Cardiac fibroblast (primary cell): ENCODE measurements at places on chromosomes 16 and 17.

GRCh38 chr16:53068423-53068833, 13.6 kb downstream of the CHD9 start:
- no peak for DNase-seq

DNA sequence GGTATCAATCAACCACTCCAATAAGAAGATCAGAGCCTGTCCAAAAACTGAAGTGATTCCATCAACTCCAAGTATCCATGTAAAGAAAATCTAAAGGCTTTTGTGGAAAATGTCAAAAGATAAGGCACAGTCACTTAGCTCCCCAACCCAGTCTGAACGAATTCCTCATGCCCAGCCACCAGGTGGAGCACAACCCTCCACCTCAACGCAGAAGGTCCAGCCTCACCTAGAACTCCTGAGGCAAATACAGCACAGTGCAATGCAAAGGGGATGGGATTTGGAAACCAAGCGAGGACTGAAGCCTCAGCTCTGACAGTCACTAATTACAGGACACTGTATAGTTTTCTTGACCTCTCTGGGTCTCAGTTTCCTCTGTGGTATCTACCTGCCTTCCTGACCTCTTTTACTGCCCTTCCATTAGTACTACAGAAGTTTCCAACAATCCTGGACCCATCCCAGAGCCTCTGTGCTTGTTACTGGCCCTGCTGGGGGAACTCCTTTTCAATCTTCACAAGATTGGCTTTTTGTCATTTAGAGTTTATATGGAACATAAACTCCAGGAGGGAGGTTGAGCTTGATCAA, 2.0 kb downstream of the NCBP3 start:
- peak; percentile 55 for DNase-seq

- no peak for DNase-seq
Measured at GRCh38 chr17:2889256-2889655, 93.0 kb downstream of the RAP1GAP2 start.

DNA sequence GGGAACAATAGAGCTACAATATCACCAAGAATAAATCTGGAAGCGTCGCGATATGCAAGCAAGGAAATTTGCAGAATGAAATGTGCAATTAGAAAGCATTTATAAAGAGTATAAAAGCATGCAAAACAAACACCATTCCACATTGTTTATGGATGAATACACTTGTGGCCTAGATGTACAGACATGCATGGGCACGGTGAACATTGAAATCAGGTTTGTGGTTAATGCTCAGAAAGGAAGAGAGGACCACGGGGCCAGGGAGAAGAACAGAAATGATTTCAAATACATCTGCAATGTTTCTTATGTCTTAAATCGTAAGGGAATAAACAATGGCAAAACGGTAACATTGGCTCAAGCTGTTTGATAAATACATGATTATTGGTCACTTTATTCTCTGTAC, 235.9 kb downstream of the FOXL1 start:
- DNase-seq, result no peak

GRCh38 chr16:73317321-73317857, 269.5 kb upstream of the ZFHX3 start:
- no peak for DNase-seq

DNA sequence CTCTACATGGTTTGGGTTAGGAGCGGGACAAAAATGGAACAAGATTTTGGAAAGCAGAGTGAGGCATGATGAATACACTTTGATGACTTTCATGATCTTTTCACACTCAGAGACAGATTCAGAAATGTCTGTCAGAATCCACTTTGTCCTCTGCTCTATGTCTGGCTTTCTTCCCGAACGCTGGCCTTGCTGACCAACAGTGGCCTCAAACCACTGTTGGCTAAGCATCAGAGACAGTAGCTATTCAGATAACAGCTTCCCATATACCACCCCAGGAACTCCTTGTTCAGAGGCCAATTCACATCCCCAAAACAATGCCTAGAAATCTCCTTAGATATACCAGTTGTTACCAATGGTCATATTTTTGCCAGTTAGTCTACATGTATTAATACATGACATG, 40.9 kb downstream of the FBXL20 start:
- no peak for DNase-seq

GRCh38 chr17:49968405-49969133, 421 bp upstream of the DLX4 start:
- DNase-seq, result peak; percentile 79

GRCh38 chr16:46711106-46712058, 21.9 kb downstream of the ORC6 start:
- DNase-seq, result no peak

- no peak for DNase-seq
Measured at GRCh38 chr16:15974057-15974456, 24.6 kb downstream of the ABCC1 start.

DNA sequence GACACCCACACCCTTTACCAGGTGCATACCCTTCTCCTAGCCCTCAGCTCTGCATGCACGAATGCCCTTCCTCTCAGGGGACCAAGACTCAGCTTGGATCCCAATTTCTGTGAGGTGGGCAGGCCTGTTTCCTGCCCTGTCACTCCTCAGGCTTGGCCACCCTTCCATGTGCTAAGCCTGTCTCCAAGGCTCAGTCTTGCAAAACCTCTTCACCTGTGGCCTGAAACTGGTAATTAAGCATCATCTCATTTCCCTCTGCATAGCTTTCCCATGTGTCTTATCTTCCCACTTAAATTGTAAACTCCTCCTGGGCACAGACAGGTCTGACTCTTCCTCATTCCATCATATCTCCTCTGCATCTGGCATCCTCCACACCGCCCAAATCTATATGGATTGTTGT, 31.0 kb upstream of the SMPD3 start:
- no peak for DNase-seq

DNA sequence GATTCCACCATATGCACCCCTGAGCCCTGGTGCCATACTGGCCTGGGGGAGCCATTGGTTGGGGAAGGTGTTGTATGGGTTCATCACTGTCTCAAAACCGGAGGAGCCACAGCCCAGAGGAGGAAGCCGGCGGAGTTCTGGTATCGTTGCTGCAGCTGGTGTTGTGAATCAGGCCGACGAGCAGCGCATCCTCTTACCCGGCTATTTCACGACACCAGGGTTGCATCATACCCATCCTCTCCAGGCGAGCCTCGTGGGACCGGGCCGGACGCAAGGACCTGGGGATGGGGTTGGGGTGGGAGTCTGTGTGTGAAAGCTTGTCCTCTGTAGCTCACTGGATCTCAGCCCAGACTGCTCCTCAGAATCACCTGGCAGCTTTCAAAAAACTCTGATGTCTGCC, 6.6 kb upstream of the SLC12A3 start:
- DNase-seq, result no peak

- no peak for DNase-seq
Measured at GRCh38 chr16:73076324-73076810, 28.4 kb upstream of the ZFHX3 start.

GRCh38 chr17:48023400-48024148, 14.0 kb downstream of the COPZ2 start:
- peak; percentile 75 for DNase-seq

DNA sequence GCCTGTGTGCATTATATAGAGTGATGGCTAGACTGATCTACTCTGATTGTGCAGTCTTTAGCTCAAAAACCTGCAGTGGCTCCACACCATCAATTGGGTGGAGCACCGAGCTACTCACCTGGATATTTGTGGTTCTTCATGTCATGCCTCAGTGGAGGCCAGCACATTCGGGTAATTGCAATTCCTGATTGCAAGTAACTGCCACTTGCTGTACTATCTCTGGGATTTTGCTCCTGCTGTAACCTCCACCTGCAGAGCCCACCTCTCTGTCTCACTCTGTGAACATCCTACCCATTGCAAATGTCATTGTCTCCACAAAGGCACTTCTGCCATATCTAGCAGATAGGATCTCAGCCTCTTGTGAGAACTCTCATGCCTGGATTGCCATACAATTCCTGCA, 1.7 kb upstream of the CCL1 start:
- DNase-seq, result no peak

- DNase-seq, result no peak
Measured at GRCh38 chr16:58269526-58269925, 25.3 kb downstream of the PRSS54 start.

DNA sequence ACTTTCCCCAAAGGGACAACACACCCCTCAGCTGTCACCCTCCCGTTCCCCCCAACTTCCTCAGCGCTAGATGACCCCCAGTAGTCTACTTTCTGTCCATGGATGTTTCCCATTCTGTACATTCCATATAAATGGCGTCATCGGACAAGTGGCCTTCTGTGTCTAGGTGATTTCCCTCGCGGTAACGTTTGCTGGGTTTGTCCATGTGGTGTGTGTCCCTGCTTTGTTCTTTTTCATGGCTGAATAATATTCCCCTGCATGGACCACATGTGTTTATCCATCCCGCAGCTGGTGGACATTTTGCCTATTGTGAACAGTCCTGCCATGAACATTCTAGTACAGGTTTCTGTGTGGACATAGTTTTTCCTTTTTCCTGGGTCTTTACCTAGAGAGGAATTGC, 7.3 kb upstream of the TEDC2 start:
- DNase-seq, result no peak

GRCh38 chr17:42422412-42422957, 571 bp downstream of the CAVIN1 start:
- peak; percentile 48 for DNase-seq

DNA sequence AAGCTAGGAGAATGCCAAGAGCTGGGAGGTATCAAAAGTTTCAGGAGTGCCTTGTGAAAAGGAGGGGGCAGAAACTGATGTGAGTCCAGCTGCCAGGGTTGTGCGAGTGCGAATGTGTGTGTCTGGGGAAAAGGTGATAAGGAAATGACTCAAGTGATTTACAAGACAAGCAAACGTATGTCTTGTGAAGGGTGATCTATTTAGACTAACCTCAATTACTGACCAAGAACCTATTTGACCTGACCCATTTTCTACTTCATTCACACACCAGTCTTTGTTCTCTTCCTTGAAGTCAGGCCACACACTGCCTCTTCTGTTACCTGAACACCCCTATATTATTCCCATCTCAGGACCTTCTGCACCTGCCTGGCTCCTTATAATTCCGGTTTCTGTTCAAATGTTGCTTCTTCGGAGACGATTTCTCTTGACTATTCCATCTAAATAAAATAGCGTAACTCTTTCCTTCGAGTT, 1.0 kb downstream of the GDE1 start:
- peak; percentile 26 for DNase-seq

DNA sequence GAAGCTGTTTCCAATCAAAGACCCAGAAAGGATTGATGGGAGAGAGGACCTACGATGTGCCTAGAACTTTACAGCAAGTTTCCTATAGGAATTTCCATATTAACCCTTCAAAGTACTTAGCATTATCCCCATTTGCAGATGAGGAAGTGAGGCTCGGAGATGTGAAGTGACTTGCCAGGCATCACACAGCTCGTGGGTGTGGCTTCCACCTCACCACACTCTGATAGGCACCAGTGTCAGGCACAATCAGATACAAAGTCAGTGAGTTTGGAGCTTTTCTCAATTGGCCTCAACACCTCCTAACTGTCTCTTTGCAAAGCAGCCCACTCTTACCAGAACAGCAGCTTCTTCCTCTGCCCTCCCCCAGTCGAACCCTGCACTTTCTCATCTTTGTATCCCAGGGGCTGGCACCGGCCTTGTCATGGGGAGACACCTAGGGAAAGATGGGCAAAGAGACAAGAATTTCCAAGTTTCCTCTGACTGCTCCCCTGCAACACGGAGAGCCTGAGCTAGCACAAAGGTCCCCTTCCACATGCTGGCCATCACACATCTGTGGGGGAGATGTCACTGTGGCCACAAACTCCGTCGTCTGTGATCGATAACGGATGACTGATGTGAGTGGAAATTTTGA, 37.4 kb upstream of the CCL1 start:
- DNase-seq, result no peak

GRCh38 chr16:11824362-11824761, 27.0 kb downstream of the RSL1D1 start:
- no peak for DNase-seq

DNA sequence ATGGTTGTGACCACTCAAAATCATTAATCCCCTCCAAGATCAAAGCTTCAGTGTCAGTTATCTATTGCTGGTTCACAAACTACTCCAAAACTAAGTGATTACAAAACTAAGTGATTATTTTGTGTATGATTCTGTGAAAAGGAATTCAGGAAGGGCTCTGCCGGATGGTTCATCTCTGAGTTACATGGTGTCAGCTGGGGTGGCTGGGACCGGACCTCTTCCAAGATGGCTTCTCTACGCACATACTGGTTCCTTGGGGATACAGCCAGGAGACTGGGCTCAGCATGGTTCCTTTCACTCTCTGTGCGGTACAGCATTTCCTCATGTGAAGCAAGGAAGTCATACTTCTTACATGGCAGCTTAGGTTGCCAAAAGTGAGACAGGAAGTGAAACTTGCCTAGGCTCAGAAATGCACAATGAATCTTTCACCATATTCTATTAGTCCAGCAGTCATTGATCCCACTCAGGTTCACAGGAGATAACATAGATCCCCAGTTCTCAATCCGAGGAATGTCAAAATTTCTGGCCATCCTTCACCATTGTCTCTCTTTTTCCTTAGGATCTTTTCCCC, 97.9 kb upstream of the IRX6 start:
- no peak for DNase-seq

GRCh38 chr16:50197582-50197981, 44.5 kb downstream of the TENT4B start:
- no peak for DNase-seq

- DNase-seq, result no peak
Measured at GRCh38 chr17:16931318-16932060, 40.4 kb downstream of the TNFRSF13B start.

DNA sequence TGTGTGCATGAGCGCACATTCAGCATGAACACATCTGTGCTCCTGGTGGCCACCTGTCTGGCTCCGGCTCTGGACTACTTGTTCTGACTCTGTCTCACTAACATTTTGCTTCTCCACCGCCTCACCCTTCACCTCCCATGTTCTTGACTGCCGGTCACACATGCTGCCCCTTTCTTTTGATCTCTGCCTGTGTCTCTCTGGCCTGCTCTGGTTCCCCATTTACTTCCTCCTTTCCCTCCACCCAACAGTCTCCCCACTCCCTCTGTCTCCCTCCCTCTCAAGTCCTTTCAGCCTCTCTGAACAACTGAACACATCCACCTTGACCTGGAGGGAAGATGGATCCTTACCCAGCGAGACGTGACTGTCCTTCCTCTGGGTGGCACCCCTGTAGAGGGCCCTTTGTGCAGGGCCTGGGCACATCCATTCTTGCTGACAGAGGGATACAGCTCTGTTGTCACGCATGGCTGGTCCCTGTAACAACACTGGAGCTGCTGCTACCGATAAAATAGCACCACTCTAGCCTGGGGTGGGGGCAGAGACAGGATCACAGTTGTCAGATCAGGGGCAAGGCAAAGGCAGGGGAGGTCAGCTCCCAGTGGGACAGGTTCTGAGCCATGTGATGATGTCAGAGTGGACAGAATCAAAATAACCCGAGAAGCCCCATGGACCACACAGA, 11.0 kb downstream of the ZSCAN32 start:
- DNase-seq, result no peak

- DNase-seq, result peak; percentile 56
Measured at GRCh38 chr17:12821376-12821940, 32.2 kb downstream of the ARHGAP44 start.
